ENCODE measurements at places on chromosomes 6 and 20.

GRCh38 chr6:161830866-161831616, 557.2 kb upstream of the AGPAT4 start:
- DNase-seq = no peak

DNA sequence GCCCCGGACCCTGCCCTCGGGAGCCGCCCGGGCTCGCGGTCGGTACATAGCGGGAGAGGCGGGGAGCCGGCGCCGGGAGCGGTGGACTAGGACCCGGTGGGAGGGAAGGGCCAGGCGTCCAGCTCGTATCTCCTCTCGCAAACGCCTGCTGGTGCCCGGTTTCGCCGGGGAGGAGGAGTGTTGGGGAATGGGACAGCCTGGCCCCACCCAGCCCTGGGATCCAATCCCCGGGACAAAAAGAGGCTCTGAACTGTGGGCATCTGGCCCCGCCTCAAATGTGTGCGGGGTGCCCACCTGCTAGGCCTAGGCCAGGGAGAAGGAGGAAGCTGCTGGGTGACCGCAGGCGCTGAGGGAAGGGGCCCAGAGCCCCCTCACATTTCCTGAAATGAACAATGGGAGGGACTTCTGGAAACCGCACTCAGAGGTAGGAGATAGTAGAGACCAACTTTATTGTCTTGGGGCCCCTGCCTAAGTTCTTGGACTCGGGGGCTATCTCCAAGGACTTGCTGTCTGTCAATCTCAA, at the start of gene KCNK17:
TSS of gene KCNK17 (minus strand) at position 147 of the 523 bp plus-strand sequence. CDS start at position 48, 99 bp downstream.
- DNase-seq = no peak

DNA sequence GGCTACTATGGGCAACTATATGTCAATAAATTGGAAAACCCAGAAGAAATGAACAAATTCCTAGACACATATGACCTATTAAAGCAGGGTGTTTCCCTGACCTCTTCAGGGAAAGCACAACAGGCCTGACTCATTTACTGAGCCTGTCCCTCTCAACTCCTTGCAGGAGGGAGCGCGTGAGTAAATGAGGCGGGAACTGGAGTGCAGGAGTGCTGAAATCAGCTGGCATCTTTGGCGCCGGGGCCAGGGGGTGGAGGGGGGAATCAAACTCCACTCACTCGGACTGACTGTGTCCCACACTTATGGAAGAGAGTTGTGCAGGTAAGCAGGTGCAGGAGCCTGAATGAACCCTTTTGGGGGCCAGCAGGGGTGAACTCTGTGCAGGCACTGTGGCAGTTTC, 671.2 kb upstream of the PTCHD4 start:
- no peak for DNase-seq

GRCh38 chr6:10441655-10442009, 26.8 kb upstream of the TFAP2A start:
- no peak for DNase-seq

DNA sequence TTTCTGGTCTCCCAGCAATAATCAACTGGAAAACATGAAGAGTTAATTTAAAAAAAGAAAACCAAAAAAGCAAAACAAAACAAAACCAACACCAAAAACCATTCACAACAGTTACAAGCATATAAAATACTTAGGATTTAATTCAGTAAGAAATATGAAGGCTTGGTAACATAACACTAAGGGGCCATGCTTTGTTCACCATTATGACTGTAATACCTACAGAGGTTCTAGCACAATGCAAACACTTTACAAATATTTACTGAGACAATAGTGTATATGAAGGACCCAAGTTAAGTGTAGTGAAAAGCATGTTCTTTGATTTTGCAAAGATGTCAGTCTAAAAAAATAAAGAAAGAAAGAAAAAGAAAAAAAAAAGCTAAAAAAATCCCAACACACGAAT, 109.8 kb upstream of the EMILIN3 start:
- DNase-seq = no peak

DNA sequence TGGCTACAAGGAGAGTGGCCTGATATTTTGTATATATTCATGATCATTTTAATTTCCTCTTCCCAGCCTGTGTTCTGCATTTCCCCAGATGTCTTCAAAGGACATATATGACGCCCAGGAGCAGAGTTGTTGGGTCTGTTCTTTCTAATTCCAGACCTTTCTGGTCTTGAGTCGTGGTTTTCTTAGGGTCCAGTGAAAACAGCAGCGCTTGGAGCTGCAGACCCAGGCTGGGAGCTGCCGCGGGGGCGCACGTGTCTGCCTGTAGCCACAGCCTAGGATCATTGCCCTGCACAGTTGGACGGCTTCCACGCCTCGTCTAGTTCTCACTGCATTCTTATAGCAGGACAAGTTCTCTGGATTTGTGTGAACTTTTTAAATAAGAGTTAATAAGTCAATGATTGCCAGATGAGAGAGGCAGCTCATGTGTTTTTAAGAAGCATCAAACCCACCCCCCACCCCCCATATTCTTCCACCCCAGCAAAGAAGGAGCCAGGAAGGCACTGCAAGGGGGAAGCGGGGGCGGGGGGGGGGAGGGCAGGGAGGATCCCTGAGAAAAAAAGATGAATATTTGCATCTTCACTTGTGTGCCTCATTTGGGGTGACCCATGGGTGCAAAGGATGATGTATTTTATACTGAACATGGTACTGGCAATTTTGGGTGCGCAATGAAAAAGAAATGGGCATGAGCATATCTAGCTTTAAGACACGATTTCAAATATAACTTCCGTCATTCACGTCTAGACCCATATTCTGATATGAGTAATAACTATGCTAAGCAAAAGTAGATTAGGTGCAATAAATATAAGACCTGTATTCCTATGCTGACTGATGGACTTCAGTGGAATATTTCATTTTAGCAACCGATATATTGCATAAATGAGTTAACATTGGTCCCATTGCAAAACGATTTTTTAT, 160.0 kb downstream of the TBXT start:
- no peak for DNase-seq

DNA sequence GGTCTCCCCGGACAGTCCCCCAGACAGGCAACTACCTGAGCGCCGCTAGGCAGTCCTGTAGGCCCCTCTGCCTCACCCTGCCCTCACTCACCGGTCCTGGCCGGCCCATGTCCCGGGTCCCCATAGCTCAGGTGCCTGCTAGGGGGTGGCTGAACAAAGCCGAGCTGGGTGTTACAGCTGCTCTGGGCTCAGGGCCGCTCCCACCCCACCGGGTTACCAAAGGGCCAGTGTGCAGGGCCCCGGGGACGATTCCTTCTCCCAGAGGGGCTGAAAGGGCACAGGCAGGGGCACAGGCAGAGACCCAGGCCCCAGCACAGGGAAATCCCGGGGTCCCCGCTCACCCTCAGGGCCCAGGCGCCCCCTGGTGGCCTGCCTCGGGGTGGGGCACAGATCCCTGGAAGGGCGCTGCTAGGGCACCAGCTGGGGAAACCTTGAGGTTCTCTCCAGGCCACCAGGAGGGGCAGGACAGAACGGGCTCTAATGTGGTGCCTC, 118.4 kb downstream of the GRM4 start:
- DNase-seq = no peak

DNA sequence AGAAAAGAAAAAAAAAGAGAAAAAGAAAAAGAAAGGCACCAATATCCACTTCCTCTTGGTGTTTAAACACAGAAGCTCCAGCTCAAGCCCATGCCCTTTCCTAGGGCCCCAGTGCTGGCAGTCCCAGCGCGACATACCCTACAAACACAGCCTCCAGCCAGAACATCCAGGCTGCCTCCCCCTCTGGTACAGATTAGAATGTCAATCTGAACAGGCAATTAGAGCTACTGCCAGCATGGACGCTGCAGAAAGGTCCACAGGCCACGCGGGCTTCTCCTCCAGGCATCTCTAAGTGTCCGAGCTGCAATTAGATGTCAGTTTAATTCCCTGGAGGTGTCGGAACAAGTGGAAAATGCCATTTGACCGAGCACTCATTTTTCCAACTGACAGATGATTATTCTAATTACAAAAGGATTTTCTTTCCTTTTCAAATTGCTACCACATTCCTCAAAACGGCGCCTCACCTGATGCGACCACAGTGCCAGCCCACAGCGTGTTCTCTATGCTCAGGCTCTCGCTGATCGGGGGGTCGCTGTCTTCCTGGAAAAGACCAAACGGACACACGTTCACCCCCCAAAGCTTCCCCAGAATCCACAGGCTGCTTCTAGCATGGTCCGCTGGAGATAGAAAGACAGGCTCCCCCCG, 79.5 kb downstream of the ATP9A start:
- no peak for DNase-seq

DNA sequence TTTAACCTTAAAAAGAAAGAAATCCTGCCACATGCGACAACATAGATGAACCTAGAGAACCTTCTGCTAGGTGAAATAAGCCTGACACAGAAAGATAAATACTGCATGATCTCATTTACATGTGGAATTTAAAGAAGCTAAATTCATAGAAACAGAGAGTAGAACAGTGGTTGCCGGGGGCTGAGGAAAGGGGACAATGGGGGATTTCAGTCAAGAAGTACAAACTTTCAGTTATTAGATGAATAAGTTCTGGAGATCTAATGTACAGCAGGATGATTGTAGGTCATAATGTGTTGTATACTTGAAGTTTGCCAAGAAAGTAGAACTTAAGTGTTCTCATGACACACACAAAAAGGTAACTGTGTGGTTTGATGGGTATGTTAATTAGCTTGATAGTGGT, 204.3 kb upstream of the PRSS16 start:
- DNase-seq = no peak

- DNase-seq = no peak
These were observed 24.5 kb downstream of the MAP3K5 start for GRCh38 chr6:136767570-136768309.

DNA sequence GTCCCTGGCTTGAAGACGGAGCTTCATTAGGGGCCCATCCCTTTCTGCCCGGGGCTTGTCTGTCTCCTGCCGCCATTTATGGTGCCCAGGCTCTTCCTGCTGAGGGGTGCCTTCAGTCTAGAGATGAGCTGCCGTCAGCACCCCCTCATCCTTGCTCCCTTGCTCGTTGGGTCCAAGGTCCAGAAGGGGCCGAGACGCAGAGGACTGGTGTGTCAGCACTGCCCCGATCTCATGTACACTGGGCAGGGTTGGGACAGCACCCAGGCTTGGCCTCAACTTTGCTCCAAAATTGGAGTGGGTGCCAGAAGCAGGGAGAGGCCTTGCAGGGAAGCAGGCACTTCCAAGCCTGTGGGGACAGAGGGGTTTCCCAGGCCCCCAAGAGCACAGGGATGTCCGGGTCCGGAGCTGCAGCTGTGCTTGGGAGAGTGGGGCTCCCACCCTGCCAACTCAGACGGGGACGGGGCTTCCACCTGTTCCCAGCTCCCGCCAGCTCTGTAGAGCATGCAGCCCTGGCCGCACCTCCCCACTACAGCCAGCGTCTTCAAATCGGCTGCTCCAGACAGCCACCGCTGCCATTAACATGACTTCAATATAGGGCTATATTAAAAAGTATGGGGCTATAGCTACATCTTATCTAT, 488.8 kb downstream of the TENT5A start:
- no peak for DNase-seq

- DNase-seq = no peak
These were observed 216.5 kb upstream of the SSTR4 start for GRCh38 chr20:22818636-22819035.

GRCh38 chr6:22062807-22063408, 233.9 kb downstream of the PRL start:
- no peak for DNase-seq

All from midbrain (tissue), 1 donor.